ENCODE measurements at places on chromosomes 11 and 22.
A peak's percentile ranks its signal among the peaks of the same experiment; 100 is the strongest.

GRCh38 chr11:31780078-31780477, 31.0 kb downstream of the PAX6 start:
- DNase-seq = no peak

GRCh38 chr11:120392793-120393192, 56.6 kb downstream of the ARHGEF12 start:
- no peak for DNase-seq

GRCh38 chr11:91871791-91872190, 352.8 kb upstream of the FAT3 start:
- no peak for DNase-seq

- DNase-seq = no peak
These were observed 318.7 kb upstream of the CTSC start for GRCh38 chr11:88656283-88656682.

DNA sequence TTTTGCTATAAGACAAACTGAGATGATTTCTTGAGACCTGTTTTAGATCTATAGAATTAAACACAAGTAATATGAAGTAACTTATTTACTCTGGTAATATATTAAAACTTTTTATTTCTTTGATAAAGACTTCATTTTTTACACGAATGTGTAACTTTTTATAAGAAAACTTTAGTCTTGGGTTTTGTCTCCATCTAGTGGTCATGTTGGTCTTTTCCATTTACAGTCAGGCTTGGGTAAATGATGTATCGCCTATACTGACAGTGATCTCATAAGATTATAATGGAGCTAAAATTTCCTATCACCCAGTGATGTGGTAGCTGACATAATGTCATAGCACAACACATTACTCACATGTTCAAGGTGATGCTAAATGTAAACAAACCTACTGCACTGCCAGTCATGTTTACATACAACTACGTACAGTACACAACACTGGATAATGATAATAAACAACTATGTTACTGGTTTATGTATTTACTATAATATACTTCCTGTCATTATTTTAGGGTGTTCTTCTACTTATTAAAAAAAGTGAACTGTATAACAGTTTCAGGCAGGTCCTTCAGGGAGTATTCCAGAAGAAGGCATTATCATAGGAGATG, 7.5 kb upstream of the C11orf97 start:
- no peak for DNase-seq

DNA sequence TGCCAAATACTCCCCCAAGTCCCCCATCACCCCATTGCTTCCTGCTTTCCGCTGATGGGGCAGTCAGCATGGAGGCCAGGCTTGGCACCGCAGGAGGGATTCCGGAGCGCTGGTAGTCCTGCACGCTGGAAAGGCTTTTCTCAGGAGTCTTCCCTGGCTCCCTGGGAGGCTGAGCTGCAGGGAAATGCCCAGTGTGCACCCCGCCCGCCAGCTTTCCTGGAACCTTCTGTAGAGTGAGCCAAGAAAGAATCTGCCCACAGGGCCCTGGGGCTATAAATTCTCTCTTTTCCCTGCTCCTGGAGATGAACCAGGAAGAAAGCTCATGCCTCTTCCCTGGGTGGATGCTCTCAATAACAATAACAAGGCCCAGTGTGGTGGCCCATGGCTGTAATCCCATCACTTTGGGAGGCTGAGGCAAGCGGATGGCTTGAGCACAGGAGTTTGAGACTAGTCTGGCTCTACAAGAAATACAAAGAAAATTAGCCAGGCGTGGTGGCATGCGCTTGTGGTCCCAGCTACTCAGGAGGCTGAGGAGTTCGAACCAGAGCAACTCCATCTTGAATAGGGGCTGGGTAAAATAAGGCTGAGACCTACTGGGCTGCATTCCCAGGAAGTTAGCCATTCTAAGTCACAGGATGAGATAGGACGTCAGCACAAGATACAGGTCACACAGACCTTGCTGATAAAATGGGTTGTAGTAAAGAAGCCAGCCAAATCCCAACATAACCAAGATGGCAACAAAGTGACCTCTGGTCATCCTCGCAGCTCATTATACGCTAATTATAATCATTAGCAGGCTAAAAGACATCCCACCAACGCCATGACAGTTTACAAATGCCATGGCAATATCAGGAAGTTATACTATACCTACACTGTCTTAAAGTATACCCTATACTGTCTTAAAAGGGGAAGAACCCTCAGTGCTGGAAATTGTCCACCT, 46.4 kb upstream of the FTH1 start:
- DNase-seq = no peak

DNA sequence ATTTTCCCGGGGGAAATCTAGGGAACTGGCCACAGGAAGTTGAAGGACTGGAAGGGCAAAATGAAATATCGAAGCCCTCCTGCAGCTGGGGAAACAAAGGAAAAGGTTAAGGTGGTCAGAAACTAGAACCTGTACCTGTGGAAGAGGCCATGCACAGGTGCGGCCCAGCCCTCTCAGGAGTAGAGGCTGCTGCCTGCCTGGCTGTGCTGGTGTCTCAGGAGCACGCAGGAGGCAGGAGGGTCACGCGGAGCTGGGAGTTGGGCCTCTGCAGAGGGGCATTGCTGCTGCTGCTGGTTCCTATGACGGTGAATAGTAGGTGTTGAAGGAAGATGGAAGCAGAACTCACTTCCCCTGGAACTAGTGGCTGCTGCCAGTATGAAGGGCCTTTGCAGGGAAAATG, 425.7 kb downstream of the NTM start:
- DNase-seq = no peak

DNA sequence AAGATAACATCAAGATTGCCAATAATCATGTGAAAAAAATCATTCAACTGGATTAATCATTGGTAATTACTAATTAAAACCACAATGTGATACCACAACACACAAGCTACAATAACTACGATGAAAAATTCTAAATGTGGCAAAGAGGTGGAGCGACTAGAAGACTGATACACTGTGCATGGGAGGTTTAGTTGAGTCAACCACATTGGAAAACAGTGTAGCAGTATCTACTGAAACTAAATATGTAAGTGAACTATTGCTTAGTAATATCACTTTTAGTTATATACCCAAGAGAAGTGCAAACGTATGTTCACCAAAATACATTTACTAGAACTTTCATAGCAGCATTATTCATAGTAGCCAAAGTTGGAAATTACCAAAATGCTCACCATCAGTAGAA, 359.9 kb downstream of the ETS1 start:
- DNase-seq = no peak

- DNase-seq = no peak
These were observed 34.8 kb downstream of the CELSR1 start for GRCh38 chr22:46502440-46503175.

DNA sequence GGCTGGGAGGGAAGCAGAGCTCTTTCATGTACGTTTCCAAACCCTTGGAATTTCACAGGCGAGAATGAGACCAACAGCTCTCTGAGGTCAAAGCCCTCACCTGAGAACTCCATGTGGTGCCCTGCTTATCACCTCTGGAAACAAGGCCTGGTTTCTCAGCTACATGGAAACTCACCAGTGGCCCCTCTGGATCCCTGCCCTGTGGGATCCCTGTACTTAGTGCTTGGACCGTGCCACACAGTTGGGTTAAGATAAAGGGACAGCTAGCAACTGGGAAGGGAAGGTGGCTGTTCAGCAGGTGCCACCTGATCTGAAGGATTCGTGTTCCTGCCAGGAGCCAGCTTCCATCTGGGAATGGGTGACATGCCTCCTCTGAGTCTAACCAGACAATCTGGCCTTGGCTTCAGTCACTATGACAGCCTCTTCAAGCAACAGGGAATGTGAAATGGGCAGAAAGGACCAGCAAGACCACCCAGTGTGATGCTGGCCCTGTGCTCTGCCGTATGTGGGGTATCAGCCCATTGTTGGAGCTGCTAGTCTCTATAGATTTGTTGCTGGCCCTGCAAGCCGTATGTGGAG, 54.3 kb upstream of the BID start:
- DNase-seq = no peak

GRCh38 chr11:78395597-78395996, 22.0 kb downstream of the GAB2 start:
- no peak for DNase-seq

- DNase-seq = no peak
These were observed 33.8 kb downstream of the RASSF10 start for GRCh38 chr11:13042873-13043342.

- no peak for DNase-seq
These were observed 20.2 kb upstream of the CHKA start for GRCh38 chr11:68141246-68142027.

DNA sequence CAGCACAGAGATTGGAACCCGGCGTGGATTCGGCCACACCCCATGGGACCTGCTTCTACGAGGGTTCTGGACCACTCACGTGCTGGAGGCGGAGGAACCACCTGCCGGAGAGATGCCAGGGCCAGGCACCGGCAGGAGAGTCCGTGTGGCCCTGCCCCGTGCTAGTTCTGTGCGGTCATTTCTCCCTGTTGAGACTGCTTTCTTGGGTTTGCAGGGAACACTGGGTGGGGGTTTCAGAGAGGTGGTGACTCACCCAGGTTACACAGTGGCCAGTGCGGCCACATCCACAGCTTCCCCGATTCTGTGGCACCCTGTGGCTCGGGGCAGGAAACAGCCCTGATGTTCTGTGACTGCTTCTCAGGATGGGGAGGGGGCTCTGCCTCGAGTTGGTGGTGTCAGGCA, 3.6 kb upstream of the PHLDA2 start:
- peak; percentile 20 for DNase-seq

DNA sequence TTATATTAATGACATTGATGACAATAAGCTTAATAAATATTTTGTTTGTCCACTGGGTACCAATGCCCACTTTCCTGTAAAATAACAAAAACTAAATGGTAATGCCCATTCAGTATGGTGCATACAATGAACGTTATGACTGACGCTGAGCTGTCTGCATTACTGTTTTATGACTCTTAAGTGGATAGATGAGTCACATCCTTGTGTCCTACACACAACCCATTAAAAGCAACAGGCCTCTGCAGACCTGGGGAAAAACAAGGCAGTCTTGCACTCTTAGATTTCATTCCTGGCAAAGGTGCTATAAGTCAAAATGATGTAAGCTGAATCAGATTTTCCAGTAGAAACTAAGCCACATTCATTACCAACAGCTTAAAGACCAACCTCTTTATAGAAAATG, 176.3 kb upstream of the TMEM45B start:
- DNase-seq = no peak

GRCh38 chr11:115202900-115203552, 301.2 kb downstream of the CADM1 start:
- DNase-seq = no peak

- DNase-seq = no peak
These were observed 65.3 kb downstream of the MCM5 start for GRCh38 chr22:35465109-35465701.

DNA sequence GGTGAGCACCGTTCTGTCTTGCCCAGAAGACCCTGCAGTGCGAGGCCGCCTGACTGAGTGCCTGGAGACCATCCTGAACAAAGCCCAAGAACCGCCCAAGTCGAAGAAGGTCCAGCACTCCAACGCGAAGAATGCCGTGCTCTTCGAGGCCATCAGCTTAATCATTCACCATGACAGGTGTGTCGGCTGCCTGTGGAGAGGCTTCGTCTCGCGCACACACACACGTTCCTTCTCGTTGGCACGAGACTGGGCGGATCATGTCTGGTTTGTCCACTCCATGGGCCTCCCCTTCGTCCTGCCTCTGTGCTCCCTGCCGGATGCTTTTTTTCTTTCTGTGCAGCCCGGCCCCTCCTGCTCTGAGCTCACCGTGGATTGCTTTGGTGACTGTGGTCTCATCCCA, 51.1 kb downstream of the MUC6 start:
- DNase-seq = no peak

- DNase-seq = no peak
These were observed 197.2 kb upstream of the PITPNB start for GRCh38 chr22:28116219-28116673.

GRCh38 chr11:88307749-88308425, 29.6 kb downstream of the CTSC start:
- DNase-seq = no peak

GRCh38 chr22:24146791-24147353, 34.4 kb upstream of the SUSD2 start:
- DNase-seq = no peak

- DNase-seq = no peak
These were observed 66.1 kb downstream of the TENM4 start for GRCh38 chr11:79374727-79375126.
